ENCODE measurements at places on chromosomes 2 and 18.
A peak's percentile ranks its signal among the peaks of the same experiment; 100 is the strongest.

DNA sequence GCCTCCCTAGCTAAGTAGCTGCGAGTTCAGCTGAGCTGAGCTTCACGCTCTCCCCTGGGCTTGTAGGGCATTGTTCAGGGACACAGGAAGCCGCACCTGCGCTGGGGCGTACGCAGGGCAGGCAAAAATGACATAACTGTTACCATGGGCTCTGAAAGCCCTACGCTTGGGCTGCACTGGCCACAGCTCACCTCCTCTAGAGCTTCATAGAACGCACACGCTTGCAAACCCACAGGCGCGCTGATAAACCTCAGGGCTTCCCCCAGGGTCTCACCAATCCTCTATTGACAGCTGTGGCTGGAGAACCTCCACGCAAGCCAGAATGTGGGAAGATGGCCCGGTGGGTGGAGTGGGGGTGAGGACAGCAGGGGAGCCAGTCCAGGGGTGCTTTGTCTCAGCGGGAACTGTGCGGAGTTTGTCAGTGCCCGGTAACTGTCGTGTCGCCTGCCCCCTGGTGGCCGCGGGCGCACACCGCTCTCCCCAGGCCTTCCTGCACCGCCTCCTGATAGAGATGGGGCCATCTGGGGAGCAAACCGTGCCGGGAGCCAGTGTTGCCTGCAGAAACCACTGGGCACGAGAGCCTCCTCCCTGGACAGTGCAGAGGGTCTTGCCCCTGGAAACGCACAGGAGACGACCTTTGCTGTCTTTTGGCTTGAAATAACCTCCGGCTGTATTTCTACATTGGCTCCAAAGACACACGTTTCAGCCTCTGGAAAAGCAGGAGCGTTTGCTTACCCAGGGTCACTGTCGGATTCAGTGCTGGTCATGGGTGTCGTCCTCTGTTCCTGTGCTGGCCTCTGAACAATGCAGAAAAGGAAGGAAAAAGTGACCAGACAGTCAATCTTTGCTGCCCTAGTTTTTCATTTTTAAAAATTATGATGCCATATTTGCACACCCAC is 17.0 kb upstream of the CIDEA start:
- DNase-seq: peak; percentile 65
- H3K27me3 ChIP-seq: no peaks in the 10 kb centered on the region
- no peaks in the 10 kb centered on the region for H3K4me1 ChIP-seq

- no peaks in the 10 kb centered on the region for H3K36me3 ChIP-seq
- H3K27ac ChIP-seq: no peak overlapping the region
- H3K4me3 ChIP-seq: no peak overlapping the region
- no peaks in the 10 kb centered on the region for H3K27me3 ChIP-seq
- no peak for DNase-seq
Observed at GRCh38 chr2:88811233-88811632, 119.8 kb downstream of the RPIA start.

GRCh38 chr2:1727101-1727771 is 17.1 kb downstream of the PXDN start:
- no peaks in the 10 kb centered on the region for H3K36me3 ChIP-seq
- no peak overlapping the region for H3K27ac ChIP-seq
- DNase-seq: peak; percentile 27
- peak overlapping the region; percentile 23 for H3K4me3 ChIP-seq

- peak; percentile 10 for DNase-seq
- peaks cover 13% of the 10 kb centered on the region for H3K36me3 ChIP-seq
- no peaks in the 10 kb centered on the region for H3K4me1 ChIP-seq
- no peak overlapping the region for H3K4me3 ChIP-seq
- H3K27me3 ChIP-seq: no peaks in the 10 kb centered on the region
Observed at GRCh38 chr2:240479111-240479501, 43.6 kb downstream of the GPC1 start.

- H3K4me1 ChIP-seq: no peaks in the 10 kb centered on the region
- no peaks in the 10 kb centered on the region for H3K36me3 ChIP-seq
- H3K4me3 ChIP-seq: no peak overlapping the region
- no peaks in the 10 kb centered on the region for H3K27me3 ChIP-seq
- H3K27ac ChIP-seq: no peak overlapping the region
Observed at GRCh38 chr18:61679836-61680235, 213.0 kb downstream of the RNF152 start.

GRCh38 chr2:12068796-12069538 is 322.5 kb downstream of the LPIN1 start:
- no peak overlapping the region for H3K27ac ChIP-seq
- H3K36me3 ChIP-seq: no peaks in the 10 kb centered on the region
- no peak overlapping the region for H3K4me3 ChIP-seq
- no peaks in the 10 kb centered on the region for H3K27me3 ChIP-seq
- no peak for DNase-seq
- H3K4me1 ChIP-seq: no peaks in the 10 kb centered on the region

DNA sequence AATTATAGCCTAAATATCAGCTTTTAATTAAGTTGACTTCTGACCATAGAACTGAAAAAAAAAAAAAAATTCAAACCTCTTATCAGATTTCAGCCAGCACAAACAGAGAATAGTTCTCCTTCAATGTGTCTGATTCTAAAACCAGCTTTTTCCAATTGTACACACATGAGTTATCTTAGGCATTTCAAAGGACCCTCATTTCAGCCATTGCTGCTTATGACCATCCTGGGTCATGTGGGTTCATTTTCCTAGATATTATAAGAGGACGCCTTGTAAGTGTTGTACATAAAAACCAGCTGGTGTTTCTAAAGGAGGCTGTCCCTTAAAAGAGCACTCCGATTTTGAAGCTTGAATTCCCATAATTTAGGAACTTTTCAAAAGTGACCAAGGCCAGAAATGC is 62.3 kb upstream of the DYNC1I2 start:
- no peak for DNase-seq
- no peaks in the 10 kb centered on the region for H3K36me3 ChIP-seq
- H3K27ac ChIP-seq: no peak overlapping the region
- H3K27me3 ChIP-seq: no peaks in the 10 kb centered on the region
- H3K4me1 ChIP-seq: no peaks in the 10 kb centered on the region

- no peak overlapping the region for H3K4me3 ChIP-seq
- no peak for DNase-seq
- H3K36me3 ChIP-seq: no peaks in the 10 kb centered on the region
- H3K27me3 ChIP-seq: no peaks in the 10 kb centered on the region
Observed at GRCh38 chr18:79397830-79398761, 2.4 kb downstream of the NFATC1 start.

GRCh38 chr2:169877398-169877797 is 50.1 kb downstream of the UBR3 start:
- DNase-seq: no peak
- no peak overlapping the region for H3K27ac ChIP-seq
- peaks cover 3% of the 10 kb centered on the region for H3K4me1 ChIP-seq
- no peaks in the 10 kb centered on the region for H3K36me3 ChIP-seq
- H3K4me3 ChIP-seq: no peak overlapping the region

- H3K27ac ChIP-seq: no peak overlapping the region
- H3K4me3 ChIP-seq: no peak overlapping the region
- no peaks in the 10 kb centered on the region for H3K4me1 ChIP-seq
- no peaks in the 10 kb centered on the region for H3K36me3 ChIP-seq
- DNase-seq: no peak
Observed at GRCh38 chr2:165122521-165122920, 81.3 kb downstream of the SCN3A start.

DNA sequence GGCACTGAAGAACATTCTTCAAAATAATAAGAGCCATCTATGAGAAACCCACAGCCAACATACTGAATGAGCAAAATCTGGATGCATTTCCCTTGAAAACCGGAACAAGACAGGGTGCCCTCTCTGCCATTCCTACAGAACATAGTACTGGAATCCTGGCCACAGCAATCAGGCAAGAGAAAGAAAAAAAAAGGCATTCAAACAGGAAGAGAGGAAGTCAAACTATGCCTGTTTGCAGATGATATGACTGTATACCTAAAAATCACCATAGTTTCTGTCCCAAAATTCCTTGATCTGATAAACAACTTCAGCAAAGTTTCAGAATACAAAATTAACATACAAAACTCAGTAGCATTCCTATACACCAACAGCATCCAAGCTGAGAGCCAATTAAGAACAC is 119.5 kb upstream of the PARD3B start:
- no peaks in the 10 kb centered on the region for H3K4me1 ChIP-seq
- H3K36me3 ChIP-seq: no peaks in the 10 kb centered on the region
- H3K27ac ChIP-seq: no peak overlapping the region
- no peak overlapping the region for H3K4me3 ChIP-seq
- no peak for DNase-seq

DNA sequence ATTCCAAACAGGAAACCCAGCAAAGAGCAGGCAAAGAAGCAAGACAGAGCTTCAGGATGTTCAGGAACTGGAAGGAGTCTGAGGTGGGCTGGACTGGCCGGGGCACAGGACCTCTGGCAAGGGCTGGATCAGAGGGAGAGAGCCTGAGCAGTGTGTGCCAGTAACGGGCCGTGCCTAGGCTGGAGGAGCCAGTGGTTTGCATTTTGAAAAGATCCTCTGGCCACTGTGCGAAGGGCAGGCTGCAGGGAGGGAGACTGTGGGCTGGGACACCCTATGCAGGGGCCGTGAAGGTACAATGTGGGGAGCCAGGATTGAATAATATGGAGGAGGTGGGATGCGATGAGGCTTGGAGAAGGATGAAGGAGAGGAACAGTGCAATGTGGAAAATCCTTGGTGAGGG is 6.2 kb upstream of the SDC1 start:
- peaks cover 52% of the 10 kb centered on the region for H3K27me3 ChIP-seq
- no peak overlapping the region for H3K27ac ChIP-seq
- H3K4me3 ChIP-seq: no peak overlapping the region
- DNase-seq: no peak
- no peaks in the 10 kb centered on the region for H3K4me1 ChIP-seq
- no peaks in the 10 kb centered on the region for H3K36me3 ChIP-seq

DNA sequence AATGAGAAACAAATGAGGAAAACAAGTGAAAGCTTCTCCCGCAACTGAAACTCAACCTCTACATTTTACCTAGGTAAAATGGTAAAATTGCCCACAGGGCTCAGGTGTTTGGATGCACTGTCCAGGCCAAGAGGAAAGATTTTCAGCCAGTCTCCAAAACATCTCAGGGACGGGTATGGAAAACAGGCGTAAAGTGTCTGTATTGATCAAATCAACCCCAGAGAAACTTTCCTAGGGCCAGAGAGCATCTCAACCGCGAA is 361 bp upstream of the HAT1 start:
- peak overlapping the region; percentile 92 for H3K27ac ChIP-seq
- no peaks in the 10 kb centered on the region for H3K27me3 ChIP-seq
- H3K4me1 ChIP-seq: peaks cover 20% of the 10 kb centered on the region
- H3K4me3 ChIP-seq: peak overlapping the region; percentile 96

DNA sequence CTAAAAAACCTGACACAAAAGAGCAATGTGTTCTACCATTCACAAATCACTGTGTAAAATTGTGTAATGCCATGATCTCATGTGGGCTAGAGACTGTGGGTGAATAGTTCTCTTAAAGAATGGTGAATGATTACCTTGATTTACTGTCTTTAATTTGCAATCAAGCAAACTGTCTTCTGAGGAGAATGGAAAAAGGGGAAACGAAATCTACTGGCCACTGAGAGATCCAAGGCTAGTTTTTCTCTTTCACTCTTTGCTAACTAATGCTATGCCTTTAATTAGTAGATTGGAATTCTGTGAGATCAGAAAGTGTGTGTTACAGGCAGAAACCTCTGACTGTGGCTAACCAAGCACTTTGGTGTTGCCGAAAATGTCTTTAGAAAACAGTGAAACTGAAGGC is 422.7 kb downstream of the TGIF1 start:
- no peak for DNase-seq
- H3K27ac ChIP-seq: no peak overlapping the region
- no peak overlapping the region for H3K4me3 ChIP-seq
- no peaks in the 10 kb centered on the region for H3K4me1 ChIP-seq
- no peaks in the 10 kb centered on the region for H3K27me3 ChIP-seq

- no peaks in the 10 kb centered on the region for H3K4me1 ChIP-seq
- peak overlapping the region; percentile 78 for H3K27ac ChIP-seq
- H3K4me3 ChIP-seq: no peak overlapping the region
- no peaks in the 10 kb centered on the region for H3K27me3 ChIP-seq
- no peaks in the 10 kb centered on the region for H3K36me3 ChIP-seq
Observed at GRCh38 chr18:58996131-58996641, 131.5 kb downstream of the ZNF532 start.

DNA sequence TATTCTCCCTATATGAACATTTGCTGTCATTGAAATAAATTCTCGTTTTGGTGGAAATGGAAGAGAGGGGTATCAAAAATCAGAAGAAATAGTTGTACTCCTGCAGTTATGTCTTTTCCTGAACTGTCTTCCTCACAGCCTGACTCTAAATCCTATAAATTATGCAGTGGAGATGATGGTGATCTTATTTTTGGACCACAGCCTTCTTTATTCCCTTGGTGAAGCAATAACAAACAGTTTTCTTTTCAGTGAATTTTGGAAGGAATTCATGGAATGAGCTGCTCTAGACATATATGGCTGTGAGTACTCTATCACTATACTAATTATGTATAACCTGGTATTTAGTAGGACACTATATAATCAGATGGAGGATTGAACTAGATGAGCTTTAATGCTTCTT is 1.7 kb upstream of the SLC25A12 start:
- DNase-seq: no peak
- peak overlapping the region; percentile 72 for H3K27ac ChIP-seq
- H3K27me3 ChIP-seq: no peaks in the 10 kb centered on the region
- H3K4me1 ChIP-seq: peaks cover 43% of the 10 kb centered on the region
- no peak overlapping the region for H3K4me3 ChIP-seq
- peaks cover 8% of the 10 kb centered on the region for H3K36me3 ChIP-seq

- H3K27me3 ChIP-seq: no peaks in the 10 kb centered on the region
- no peak for DNase-seq
- H3K4me3 ChIP-seq: peak overlapping the region; percentile 99
- H3K4me1 ChIP-seq: no peaks in the 10 kb centered on the region
- no peaks in the 10 kb centered on the region for H3K36me3 ChIP-seq
Observed at GRCh38 chr2:203532957-203533658, 2.0 kb downstream of the RAPH1 start.

GRCh38 chr2:188952901-188953300 is 21.3 kb upstream of the COL3A1 start:
- H3K27ac ChIP-seq: no peak overlapping the region
- no peak for DNase-seq
- no peaks in the 10 kb centered on the region for H3K36me3 ChIP-seq
- no peaks in the 10 kb centered on the region for H3K27me3 ChIP-seq

GRCh38 chr18:70491734-70492348 is 203.0 kb downstream of the SOCS6 start:
- H3K27me3 ChIP-seq: peaks cover 4% of the 10 kb centered on the region
- peak; percentile 58 for DNase-seq
- H3K4me3 ChIP-seq: no peak overlapping the region
- no peaks in the 10 kb centered on the region for H3K4me1 ChIP-seq
- no peak overlapping the region for H3K27ac ChIP-seq
